Lower lobe of right lung (tissue), 2 donors: ENCODE measurements at places on chromosomes 7 and 10.

- peak; percentile 75 for DNase-seq
These were observed 26.1 kb downstream of the PLAC9 start for GRCh38 chr10:80158598-80159127.

DNA sequence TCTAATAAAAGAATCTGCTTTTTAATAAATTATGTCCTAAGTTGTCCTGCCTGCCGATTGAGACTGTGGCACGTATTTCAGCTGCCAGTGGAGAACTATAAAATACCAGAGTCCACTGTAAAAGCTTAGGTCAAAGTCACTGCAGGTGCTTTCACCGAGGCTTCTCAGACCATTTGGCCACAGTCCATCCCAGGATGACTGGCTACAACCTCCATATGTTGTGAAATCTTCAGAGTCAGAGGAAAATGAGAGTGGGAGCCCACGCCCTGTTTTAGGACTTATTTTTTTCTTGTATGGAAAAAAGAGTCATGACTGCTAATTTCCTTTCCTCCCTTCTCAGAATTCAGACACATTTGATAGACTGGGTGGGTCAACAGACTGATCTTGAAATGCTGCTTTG is 182.9 kb downstream of the ANK3 start:
- DNase-seq, result no peak

GRCh38 chr7:93226310-93226709 is at the start of gene HEPACAM2:
TSS of gene HEPACAM2 (minus strand) at chr7:93226469.
- no peak for DNase-seq

DNA sequence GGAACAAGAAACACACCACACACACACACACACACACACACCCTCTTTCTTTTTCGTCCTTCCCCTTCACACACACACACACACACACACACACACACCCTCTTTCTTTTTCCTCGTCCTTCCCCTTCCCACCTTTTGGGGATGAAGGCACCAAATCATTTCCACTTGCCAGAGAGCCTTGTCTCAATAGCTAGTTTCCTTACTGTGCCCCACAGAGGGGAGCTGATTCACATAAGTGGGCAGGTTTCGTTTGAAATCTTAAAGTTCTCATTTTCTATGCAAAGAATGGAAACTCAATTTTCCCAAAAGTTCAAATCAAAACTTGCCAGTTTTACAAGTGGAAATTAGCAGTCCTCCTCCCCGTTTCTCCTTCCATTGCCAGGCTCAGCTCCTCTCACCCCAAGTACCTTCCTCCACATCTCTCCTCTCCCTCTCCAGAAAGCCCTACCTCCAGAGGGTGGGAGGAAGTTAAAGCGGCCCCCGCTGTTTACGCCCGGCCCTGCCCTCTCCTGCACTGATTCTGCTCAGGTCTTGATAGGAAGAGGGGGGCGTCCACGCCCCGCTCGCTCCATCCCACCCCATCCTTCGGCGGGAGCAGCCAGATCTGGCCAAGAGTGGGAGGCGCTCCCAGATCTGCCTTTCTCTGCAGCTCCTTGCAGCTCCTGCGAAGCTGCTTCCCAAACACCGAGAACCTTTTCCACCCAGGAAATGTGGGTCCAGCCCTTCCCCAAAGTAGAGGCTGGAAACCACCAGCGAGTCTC is 1.3 kb downstream of the CTTNBP2 start:
- no peak for DNase-seq

DNA sequence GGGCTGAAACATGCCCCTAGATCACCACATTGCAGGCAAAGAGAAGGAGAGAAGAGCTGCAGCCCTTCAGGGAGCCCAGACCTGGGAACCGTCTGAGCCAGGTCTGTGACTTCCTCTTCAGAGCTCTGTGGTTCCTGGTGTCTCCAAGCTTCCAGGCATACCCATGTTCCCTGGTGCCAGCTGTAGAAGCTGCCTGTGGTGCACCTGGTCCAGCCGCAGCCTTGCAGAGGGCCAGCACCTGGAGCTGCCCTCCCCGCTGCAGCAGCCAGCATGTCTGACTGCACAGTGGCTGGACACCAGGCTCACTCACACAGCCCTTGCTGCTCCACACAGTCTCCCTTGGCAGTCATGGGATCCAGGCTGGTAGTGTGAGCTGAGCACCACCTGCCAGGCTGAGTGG is 33.6 kb downstream of the C7orf25 start:
- no peak for DNase-seq

DNA sequence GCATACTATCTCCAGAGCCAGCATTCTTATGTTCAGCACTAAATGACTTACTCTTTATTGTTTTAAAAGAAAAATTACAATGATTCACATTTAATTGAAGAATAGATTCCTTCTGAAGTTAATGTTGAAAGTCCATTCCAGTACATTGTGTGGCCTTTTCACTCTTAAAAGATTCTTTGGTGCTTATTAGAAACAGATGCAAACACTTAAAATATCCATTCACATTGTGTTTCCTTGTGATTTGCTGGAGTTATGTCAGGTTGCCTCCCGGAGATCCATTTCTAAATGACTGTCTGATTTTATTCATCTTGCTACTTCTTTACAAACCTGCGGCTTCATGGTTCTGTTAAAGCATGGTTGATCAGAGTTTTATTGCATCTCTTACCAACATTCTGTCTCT is 152.8 kb downstream of the FOXP2 start:
- no peak for DNase-seq

DNA sequence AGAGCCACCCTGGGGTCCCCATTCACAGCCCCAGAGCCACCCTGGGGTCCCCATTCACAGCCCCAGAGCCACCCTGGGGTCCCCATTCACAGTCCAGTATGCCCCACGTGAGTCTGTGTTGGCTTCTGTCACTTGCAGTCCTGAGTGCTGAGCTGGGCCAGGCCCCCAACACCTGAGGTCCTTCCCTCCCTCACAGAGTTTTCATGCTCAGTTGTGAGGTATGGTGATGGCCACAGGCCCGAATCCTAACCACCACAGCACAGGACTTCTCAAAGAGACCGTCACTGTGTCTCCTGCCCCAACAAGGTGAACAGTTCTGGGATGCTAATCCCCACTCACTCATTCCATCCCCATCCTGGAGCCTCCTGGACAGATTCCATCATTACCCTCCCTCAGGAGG is 239.2 kb downstream of the PTPRN2 start:
- no peak for DNase-seq

DNA sequence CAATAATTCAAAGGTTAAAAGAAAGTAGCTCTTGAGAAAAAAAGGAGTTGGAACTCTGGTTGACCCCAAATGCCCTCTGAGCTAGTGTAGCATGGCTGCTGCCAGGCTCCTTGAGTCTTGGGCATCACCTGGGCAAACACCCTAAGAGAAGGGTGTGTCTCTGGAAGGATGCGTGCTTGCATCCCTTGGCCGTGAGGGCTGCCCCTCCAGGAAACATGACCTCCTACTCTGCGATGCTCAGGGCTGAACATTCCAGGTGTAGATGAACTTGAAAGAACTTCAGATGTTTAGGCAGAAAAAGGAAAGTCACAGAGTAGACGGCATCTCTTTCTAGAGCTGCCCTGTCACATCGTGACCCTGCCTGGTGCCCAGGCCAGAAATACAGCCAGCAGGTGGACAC is 189.4 kb upstream of the TCERG1L start:
- no peak for DNase-seq
